ENCODE measurements at places on chromosomes 12 and 14.
A peak's percentile ranks its signal among the peaks of the same experiment; 100 is the strongest.

GRCh38 chr12:47819896-47820630, at the start of gene HDAC7:
Gene HDAC7 (minus strand): TSS chr12:47819903. CDS start chr12:47819785, 118 bp downstream.
- peak; percentile 52 for DNase-seq

- no peak for DNase-seq
Observed at GRCh38 chr14:79709573-79709972, 501.7 kb downstream of the DIO2 start.

- DNase-seq, result no peak
Observed at GRCh38 chr12:105451798-105452197, 121.3 kb downstream of the C12orf75 start.

- DNase-seq, result no peak
Observed at GRCh38 chr14:91139776-91140175, 25.9 kb downstream of the DGLUCY start.

- DNase-seq, result no peak
Observed at GRCh38 chr14:77203611-77204458, 22.2 kb downstream of the TMEM63C start.

DNA sequence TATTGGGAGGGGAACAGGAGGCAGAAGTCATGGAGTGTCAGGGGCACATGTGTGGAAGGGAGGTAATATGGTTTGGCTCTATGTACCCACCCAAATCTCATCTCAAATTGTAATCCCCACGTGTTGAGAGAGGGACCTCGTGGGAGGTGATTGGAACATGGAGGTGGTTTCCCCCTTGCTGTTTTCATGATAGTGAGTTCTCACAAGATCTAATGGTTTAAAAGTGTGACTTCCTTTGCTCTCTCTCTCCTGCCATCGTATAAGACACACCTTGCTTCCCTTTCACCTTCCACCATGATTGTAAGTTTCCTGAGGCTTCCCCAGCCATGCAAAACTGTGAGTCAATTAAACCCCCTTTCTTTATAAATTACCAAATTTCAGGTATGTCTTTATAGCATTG, 41.6 kb upstream of the CDK17 start:
- DNase-seq, result no peak

DNA sequence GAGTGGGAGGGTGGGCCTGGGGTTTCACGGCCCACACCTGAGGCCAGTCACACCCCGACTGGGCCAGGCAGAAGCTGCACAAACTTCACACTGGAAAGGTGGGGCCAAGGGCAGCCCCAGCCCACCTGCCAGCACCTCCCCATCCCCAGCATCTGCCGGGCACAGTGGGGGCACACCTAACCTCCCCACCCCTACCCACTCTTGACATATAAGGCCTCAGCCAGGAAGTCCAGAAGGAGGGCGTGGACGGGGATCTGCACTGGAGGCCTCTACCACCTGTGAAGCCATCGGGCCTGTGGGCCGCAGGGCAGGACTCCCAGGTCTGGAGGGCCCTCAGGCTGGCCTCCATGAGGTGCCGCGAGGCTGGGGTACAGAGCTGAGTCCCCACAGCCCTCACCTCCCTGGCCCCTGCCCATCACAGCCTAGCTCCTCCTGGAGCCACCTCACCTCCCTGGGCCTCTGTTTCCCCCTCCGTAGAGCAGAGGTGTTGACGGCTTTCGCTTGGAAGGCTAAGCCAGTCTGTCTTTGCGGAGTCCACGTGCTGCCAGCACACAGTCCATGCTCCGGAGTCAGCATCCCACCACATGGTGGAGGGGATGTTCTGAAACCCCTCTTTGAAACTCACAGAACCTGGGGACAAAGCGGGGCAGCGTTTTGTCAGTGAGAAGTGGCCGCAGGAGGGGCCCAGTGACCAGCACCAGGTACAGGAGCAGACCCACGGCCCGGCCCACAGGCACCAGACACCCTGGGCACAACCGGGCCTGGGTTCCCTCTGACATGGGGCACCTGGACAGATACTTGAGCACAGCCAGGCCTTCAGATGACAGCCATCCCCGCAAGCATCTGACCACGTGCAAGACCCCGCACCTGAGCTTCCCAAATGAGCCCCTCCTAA, 38.2 kb upstream of the INF2 start:
- DNase-seq, result no peak

DNA sequence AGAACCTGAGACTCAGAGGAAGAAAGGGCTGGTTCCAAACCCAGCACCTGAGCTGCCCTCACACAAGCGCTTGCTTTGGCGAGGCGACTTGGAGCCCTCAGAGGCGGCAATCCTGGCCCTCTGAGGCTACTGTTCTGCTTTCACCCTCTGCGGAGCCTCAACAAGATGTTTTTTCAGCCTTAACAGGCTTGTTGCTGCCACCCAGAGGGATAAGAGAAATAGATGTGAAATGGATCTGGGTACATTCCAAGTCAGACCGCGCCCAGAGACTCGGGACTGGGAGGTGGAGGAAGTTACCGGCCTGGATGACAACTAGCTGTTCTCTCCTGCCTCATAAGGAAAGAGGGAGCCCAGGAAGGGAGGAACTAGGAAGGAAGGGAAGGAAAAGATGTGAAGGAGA, 89.6 kb downstream of the TTC7B start:
- DNase-seq, result no peak

DNA sequence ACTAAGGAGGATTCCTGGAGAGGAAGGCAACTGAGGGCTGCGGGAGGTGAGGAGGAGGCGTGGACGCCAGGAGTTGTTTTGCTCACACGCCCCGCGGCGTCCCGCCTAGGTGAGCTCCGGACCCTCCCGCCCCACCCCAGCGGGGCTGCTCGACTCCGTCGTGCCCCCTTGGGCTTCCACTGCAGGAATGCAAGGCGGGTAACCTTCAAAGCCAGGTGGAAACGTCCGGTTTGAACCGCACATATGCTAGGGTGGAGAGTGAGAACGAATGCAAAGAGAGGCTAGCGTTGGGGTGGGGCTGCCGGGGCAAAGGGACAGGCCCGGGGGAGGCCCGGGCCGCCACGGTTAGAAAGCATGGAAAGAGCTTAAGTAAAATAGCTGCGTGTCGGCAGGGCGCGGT, 5.4 kb upstream of the DPPA3 start:
- DNase-seq, result no peak

DNA sequence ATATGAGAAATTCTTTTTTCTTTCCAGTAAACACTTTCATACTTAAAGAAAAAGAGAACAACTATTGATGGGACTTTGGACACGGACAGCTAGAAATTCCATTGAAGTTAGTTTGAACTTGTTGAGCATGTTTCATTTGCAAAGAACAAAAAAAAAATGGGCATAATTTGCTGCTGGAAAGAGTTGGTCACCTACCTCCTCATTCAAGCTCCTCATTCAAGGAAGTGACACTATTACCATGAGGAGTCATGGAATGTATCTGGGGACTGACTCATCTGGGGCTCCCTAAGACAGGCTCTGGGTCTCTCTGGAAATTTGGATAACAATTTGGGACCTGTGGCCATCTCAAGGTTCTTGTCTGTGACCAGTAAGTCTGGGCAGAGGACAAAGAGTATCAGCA, 50.4 kb downstream of the KICS2 start:
- DNase-seq, result no peak

- DNase-seq, result no peak
Observed at GRCh38 chr14:101849640-101850039, 88.1 kb downstream of the PPP2R5C start.

- DNase-seq, result no peak
Observed at GRCh38 chr14:73795974-73796373, 55.7 kb upstream of the PTGR2 start.

DNA sequence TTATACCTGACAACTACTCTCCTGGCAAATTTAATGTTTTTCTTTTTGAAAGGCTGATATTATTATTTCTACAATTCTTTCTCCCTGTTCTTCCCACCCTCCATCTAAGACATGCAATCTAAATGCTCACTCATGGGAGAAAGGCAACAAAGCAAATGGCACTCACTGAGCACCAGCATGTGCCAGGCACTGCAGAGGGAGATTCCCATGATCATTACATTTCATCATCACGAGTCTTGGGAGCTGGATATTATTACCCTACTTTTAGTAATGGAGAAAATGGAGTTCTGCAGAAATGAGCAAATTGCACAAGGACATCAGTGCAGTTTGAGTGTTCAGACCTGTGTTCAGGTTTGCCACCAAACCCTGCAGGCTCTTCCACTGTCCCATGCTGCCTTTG, 27.9 kb downstream of the PPM1H start:
- no peak for DNase-seq

DNA sequence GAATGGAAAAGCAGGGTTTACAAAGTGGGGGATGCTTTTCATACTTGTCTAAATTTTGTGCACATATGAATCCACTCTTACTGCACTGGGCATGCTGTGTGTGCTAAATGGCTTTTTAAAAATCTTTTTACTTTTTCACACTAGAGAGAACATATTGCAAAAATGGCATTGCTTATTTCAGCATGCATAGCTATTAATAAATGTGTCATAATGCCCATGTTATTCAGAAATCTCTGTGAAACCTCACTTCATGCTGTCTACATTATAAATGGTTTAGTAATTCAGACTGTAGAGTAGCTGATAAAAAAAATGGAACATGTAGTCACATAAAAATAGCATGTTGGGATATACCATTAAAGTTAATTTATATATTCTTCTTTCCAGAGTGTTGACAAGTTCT, 593.8 kb downstream of the RPL10L start:
- DNase-seq, result no peak

DNA sequence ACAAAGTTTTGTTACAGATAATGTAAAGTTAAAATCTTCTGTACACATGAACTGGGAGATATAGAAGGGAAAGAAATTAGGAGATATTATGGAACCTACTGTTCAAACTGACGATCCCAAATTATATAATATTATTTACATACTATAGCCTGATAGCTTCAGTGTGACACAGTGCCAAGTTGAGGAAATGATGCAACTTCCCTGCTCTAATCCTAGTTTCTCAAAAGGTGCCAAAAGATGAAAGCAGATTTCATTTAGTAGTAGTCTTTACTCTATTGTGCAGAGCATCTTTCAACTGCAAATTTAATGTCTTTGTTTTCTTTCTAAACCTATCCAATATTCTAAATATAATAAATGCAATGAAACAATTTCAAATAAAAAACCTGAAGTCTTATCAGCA, 46.9 kb downstream of the COCH start:
- DNase-seq, result no peak

GRCh38 chr14:99587460-99588278, 16.3 kb downstream of the CCDC85C start:
- no peak for DNase-seq

GRCh38 chr14:41549821-41550607, 56.7 kb upstream of the LRFN5 start:
- DNase-seq, result no peak

DNA sequence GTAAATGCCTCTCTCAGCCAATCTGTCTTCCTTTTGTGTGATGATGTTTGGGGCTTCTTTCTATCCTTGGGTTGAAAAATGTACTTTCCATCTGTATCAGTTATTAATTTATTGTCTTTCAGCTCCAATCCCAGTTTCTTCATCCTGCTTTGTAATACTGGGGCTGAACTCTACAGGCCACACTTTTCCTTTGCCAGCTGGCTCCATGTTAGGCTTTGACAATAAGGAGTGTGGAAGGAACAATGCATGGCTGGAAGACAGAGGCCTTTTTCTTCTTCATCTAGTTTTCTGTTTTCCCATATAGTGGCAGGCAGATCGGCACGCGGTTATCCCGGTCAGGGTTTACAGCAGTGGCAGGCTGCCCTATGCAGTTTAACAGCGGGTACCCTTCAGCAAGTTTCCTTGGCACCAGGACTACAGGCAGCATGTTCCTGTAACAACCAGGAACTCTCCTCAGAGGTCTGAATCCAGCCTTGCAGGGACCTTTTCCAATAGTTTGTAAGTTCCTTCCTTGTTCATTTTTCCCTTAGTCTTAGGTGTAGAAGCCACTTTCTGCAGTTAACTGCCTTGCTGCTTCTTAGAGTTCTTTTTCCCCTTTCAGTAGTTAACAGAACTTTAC, 38.5 kb upstream of the CRACR2A start:
- DNase-seq, result no peak

GRCh38 chr14:39016733-39017095, 86.3 kb downstream of the SEC23A start:
- no peak for DNase-seq

- DNase-seq, result no peak
Observed at GRCh38 chr12:6044082-6044481, 80.4 kb downstream of the VWF start.

DNA sequence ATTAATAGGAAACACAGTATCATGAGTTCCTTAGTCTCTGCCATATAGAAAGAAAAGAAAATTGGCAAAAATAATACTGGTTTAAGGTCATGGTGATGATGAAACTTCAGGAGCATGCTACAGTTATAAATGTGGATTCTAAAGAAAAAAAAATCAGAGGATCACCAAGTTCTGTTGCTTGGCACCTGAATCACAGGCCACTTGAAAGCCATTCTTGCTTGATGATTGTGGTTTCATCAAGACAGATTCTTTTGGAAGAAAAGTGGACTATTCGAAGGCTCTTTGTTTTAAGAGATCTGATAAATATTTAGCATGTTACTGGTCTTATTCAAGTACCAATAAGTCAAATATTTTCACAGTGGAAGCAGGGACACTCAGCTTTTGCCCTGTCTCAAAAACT, 148.9 kb downstream of the SAMD4A start:
- DNase-seq, result no peak

GRCh38 chr14:69643430-69644200, 32.2 kb downstream of the SUSD6 start:
- no peak for DNase-seq

- DNase-seq, result no peak
Observed at GRCh38 chr12:79302162-79302814, 388.5 kb downstream of the PAWR start.

GRCh38 chr12:10717410-10717809, 5.7 kb downstream of the YBX3 start:
- no peak for DNase-seq

DNA sequence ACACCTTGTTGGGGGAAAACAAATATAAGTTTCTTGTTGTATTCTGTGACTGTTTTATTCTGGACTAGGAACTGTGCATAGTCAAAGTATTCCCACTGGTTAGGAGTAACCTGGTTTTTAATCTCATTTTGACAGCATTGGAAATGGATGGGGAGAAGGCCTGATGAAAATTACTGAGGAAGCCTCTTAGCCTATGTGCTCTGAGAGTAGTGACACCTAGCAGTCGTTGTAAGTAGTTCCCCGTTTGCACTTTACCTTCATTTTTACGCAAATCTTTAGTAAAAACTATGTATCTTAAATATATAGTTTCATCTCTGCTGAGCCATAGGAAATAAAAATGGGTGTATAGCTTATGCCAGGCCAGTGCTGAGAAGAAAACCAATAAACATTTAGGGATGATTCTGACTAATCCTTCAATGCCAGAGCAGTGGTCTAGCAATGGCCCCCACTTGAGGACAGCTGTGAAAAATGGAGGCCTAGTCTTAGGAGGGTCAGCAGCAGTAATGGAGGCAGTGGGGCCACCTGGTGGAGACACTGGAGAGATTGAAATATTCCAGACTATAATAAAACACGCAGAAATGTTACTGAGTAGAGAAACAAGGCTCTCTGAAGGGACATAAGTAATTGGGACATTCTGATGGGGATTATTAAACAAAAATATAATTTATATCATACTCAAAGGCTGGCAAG, 133.2 kb upstream of the NOVA1 start:
- DNase-seq, result no peak

- no peak for DNase-seq
Observed at GRCh38 chr14:57038689-57039088, 228.4 kb upstream of the OTX2 start.

Data from T-helper 17 cell (primary cell).